ENCODE measurements at places on chromosomes 4 and X. TPM values are rescaled to one million over a fixed set of nuclear protein-coding genes. Genes with fewer than 3 reads are reported as not detected.

The LINC00632 gene
- 23.9 TPM for total RNA-seq

The ADH1A gene
- not detected for total RNA-seq

- H3K36me3 ChIP-seq = peaks cover 2% of the 10 kb centered on the region
- no peaks in the 10 kb centered on the region for H3K27me3 ChIP-seq
- H3K4me3 ChIP-seq = no peak overlapping the region
- H3K27ac ChIP-seq = peak overlapping the region; percentile 16
- peaks cover 15% of the 10 kb centered on the region for H3K4me1 ChIP-seq
- DNase-seq = no peak
These were observed 10.0 kb downstream of the GPR82 start for GRCh38 chrX:41733939-41734338.

The PCDH11X gene
- total RNA-seq = not detected

The TMEM31 gene
- not detected for total RNA-seq

The ENOPH1 gene
- total RNA-seq = 18.3 TPM

DNA sequence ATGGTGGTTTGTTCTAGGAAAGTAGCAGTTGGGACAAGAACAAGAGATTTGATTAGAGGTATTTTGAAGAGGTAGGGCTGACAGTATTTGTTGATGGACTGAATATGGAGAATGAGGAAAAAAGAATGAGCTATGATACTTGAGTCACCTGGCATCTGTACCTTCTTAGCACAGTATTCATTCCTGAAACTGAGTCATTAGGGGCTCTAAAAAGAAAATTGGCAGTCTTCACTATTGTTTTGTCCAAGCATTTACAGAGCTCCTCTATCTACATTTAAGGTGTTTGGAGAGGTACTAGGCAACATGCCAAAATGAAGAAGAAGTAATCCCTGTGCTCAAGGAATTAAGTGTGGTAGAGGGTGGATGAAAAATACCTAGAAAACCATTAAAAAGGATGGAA, 165.8 kb downstream of the SHROOM4 start:
- no peaks in the 10 kb centered on the region for H3K36me3 ChIP-seq
- no peaks in the 10 kb centered on the region for H3K27me3 ChIP-seq
- no peaks in the 10 kb centered on the region for H3K4me1 ChIP-seq
- H3K27ac ChIP-seq = no peak overlapping the region

- DNase-seq = no peak
- H3K27ac ChIP-seq = peak overlapping the region; percentile 29
- H3K4me1 ChIP-seq = peaks cover 46% of the 10 kb centered on the region
- H3K27me3 ChIP-seq = no peaks in the 10 kb centered on the region
- no peaks in the 10 kb centered on the region for H3K36me3 ChIP-seq
- peak overlapping the region; percentile 58 for H3K4me3 ChIP-seq
These were observed 3.4 kb downstream of the FOXO4 start for GRCh38 chrX:71098951-71099506.

The MAGEA8 gene
- not detected for total RNA-seq

DNA sequence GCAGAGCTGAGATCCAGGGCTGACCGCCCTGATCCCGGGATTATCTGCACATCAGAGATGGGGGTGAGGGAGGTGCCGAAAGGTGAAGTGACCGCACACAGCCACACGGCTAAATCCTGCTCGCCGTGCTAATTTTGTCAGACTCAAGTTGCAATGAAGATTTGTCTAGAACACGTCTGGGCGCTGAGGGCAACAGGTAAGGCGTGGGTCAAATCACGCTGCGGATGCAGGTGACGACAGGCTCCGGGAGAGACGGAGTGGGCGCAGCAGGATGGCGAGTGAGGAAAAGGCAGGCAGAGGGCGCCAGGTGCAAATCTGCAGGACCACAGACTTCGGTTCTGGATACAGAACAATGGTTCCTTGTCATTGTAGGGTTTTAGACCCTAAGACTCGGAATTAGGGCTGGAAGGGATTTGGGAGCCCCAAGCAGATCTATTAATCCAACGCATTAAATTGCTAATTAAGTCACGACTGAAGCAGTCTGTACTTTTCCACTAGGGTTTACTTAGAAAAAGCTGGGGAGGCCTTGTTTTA, 1.9 kb upstream of the TBC1D14 start:
- no peak for DNase-seq
- no peaks in the 10 kb centered on the region for H3K36me3 ChIP-seq
- H3K4me1 ChIP-seq = peaks cover 43% of the 10 kb centered on the region

The PABPC5 gene
- not detected for total RNA-seq

DNA sequence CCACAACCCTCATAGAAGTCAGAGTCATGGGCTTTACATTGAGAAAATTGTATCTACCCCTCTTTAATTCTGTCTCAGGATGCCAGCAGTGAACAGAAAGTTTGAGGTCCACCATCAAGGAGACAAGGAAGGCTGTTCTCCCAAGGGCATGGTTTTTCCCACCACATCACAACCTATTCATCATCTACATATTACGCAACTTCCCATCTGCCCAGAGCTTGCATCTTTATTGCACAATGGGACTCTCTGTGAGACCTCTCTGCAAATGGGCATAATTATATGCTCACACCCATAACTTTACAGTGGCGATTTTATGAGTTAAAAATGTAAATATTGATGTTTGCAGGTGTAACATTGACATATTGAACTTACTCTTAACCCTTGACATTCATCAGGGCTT, 38.9 kb downstream of the PAGE2 start:
- H3K27ac ChIP-seq = no peak overlapping the region
- no peaks in the 10 kb centered on the region for H3K27me3 ChIP-seq
- no peak overlapping the region for H3K4me3 ChIP-seq
- no peak for DNase-seq
- no peaks in the 10 kb centered on the region for H3K4me1 ChIP-seq

The HELT gene
- not detected for total RNA-seq

The PFKFB1 gene
- 0.42 TPM for total RNA-seq

The ZFYVE28 gene
- 49.4 TPM for total RNA-seq

DNA sequence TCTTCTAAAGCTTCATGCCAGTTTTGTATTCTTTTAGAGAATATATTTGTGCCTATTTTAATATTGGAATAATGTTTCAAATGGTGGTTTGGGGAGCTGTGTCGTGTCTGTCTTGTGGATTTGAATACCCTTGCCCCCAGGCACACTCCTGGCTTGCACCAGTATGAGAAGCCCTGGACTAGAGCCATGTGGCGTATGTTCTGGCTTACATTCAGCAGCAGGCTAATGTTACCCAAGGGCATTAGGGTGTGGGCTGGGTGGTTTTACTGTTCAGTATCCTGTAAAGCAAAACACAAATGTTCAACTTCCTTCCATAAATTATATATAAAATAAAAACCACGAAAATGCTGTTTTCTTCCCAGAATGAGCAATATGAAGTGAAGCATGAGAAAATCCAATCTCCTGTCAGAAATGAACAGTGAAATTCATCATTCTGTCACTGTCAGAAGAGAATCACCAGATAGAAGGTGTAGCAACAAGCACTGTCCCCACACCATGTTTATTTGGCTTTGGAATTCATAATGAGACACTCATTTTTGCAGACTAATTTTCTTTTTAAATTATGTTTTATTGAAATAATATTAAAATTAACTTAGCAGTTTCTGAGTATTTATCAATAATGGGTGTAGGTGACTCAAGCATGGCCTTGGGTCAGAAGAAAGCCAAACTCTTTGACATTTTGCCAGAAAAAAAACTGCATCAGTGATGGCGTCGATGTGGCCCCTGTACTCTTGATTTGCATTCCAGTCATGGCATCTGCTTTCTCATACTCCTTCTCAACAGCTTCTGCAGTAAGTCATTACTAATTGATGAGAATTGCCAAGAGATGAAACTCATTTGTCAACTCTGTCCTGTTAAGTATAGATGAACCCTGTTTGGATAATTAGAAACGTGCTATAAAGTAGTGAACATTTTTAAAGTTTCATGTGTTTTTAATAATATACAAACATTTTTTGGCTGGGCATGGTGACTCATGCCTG, 43.8 kb downstream of the WWC2 start:
- H3K4me1 ChIP-seq = peaks cover 11% of the 10 kb centered on the region
- DNase-seq = no peak
- no peaks in the 10 kb centered on the region for H3K36me3 ChIP-seq
- H3K4me3 ChIP-seq = no peak overlapping the region
- H3K27me3 ChIP-seq = peaks cover 13% of the 10 kb centered on the region

DNA sequence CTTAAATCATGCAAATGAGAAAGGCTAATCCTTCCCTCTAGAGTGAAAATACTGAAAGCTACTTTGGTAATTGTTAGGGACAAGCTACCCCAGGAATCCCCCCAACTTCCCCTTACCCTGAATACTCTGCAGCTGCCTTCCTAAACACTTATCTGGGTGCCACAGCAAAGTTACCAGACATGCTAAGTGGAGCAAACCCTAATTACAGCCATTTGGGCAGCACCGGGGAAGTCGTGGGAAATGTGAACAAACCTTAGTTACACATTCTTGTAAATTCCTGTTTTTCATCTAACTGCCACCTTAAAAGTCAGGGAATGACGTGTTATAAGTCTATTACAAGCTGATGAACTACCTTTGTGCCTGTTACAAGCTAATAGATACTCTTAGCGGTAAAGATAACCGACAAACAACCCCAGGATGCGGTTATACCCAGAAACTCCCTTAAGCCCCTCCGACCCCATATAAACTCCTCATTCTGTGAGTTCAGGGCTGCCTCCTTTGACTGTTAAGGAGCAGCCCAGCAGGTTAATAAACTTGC, 66.0 kb upstream of the PLAC8 start:
- H3K4me3 ChIP-seq = no peak overlapping the region
- no peaks in the 10 kb centered on the region for H3K36me3 ChIP-seq
- no peak for DNase-seq
- H3K27ac ChIP-seq = peak overlapping the region; percentile 19
- H3K4me1 ChIP-seq = peaks cover 6% of the 10 kb centered on the region
- H3K27me3 ChIP-seq = no peaks in the 10 kb centered on the region

DNA sequence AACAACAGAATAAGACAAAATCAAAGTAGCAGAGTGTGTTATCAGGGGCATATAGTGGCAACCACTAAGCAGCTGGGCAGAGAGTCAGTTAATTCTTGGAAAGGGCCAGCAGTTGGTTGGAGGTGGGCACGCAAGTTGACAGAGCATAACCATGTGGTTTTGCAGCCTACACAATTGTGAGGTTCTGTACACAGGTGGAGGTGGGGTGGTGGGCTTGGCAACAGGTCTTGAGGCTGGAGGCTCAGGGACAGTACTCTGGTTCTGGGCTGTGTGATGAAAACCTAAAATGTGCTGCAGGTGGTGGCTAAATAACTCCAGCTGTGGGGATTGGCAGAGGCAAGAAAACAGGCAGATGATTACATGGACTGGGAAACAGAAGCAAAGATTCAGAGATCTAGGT, 1112.7 kb downstream of the PDHA2 start:
- H3K36me3 ChIP-seq = no peaks in the 10 kb centered on the region
- no peaks in the 10 kb centered on the region for H3K4me1 ChIP-seq
- no peaks in the 10 kb centered on the region for H3K27me3 ChIP-seq
- no peak for DNase-seq
- H3K27ac ChIP-seq = no peak overlapping the region
- no peak overlapping the region for H3K4me3 ChIP-seq

DNA sequence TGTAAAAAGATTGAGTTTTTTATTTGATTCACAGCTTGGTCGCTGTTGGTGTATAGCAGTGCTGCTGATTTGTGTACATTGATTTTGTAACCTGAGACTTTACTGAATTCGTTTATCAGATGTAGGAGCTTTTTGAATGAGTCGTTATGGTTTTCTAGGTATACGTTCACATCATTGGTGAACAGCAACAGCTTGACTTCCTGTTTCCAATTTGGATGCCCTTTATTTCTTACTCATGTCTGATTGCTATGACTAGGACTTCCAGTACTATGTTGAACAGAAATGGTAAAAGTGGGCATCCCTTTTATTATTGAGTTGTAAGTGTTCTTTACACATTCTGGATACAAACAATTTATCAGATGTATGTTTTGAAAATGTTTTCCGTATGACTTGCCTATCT, 76.0 kb downstream of the ADGRG4 start:
- DNase-seq = no peak
- no peaks in the 10 kb centered on the region for H3K4me1 ChIP-seq
- no peak overlapping the region for H3K27ac ChIP-seq

The FAAH2 gene
- 11.8 TPM for total RNA-seq

DNA sequence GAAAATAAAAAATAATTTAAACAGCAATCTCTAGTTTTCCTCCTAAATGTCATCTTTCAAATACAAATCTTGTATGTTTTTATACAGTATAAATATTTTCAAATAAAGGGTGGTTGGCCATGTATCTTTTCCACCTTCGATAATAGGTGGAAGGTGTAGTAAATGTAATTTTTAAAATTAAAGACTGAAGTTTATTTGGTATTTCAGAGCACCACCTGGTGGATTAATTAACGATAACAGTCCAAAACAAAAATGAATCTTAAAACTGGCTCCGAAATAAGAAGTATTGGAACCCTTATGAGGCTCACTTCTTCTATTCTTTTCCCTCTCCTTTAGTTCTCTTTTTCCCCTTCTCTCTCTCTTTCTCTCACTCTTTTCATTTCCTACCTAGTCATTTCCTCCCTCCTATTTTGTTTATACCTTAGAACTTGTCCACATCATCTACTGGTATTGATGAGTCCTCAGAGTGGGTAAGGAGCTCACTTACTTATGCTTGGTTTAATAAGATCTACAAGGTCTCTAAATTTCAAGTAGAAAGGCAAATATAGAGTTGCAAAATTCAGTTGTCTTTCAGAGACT, 82.9 kb upstream of the EXOC1L start:
- DNase-seq = no peak
- H3K27me3 ChIP-seq = peaks cover 78% of the 10 kb centered on the region

DNA sequence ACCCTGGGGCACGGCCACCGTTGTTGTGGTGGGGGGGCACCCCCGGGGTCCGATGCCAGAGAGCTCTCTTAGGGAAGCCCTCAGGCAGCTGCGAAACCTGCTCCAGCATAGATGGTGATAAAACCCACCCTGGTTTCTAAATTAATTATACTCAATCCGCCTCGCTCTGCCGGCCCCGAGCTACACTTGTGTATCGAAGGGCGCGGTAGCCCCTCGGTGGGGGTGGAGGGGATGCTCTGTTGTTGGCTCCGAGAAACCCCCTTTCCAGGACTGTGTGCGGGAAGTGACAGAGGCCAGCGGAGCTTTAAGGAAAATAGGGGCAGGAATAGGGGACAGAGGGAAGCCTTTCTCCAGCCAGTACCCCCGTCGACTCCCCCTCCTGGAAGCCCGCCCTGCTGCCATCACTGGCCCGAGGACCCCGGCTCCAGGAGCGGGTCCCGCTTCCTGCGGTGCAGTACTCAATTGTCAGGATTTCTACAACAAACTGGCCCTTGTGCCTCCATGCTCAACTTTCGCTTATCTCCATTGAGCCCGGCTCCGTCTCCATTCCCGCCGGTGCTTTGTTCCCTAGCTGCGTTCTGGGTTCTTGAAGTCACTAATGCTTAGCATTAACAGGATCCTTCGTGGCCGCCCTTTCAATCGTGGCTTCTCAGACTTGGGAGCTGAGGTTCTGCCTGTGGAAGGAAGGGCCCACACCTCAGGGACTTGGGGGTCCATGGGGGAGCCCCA, 408.2 kb downstream of the BCOR start:
- no peaks in the 10 kb centered on the region for H3K36me3 ChIP-seq
- DNase-seq = no peak
- H3K27ac ChIP-seq = no peak overlapping the region
- no peaks in the 10 kb centered on the region for H3K4me1 ChIP-seq
- peaks cover 42% of the 10 kb centered on the region for H3K27me3 ChIP-seq
- peak overlapping the region; percentile 45 for H3K4me3 ChIP-seq

Data from T-helper 17 cell (primary cell).